G401 (cell line): ENCODE measurements at places on chromosomes 7 and 10. TPM values are rescaled to one million over a fixed set of nuclear protein-coding genes. Genes with fewer than 3 reads are reported as not detected.
A peak's percentile ranks its signal among the peaks of the same experiment; 100 is the strongest.

DNA sequence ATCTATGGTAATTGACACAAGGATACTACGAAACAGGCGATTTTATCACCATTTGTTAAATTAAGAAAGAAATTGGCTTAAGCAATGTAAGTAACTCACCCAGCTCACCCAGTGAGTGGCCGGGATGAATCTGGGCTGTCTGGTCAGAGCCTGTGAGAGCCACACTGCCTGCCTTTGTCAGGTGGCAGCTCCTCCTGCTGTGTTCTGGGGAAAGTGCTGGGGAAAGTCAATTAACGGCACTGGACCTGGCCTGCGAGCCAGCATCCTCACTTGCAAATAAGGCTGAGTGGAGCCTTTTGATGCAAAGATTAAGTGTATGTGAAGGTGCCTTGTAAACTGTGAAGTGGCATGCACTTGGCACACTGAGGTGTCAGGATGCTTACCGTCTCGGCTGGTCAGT is 13.4 kb upstream of the CXCL12 start:
- no peak for DNase-seq

GRCh38 chr7:1864161-1864940 is 194.3 kb downstream of the ELFN1 start:
- peak; percentile 17 for DNase-seq

DNA sequence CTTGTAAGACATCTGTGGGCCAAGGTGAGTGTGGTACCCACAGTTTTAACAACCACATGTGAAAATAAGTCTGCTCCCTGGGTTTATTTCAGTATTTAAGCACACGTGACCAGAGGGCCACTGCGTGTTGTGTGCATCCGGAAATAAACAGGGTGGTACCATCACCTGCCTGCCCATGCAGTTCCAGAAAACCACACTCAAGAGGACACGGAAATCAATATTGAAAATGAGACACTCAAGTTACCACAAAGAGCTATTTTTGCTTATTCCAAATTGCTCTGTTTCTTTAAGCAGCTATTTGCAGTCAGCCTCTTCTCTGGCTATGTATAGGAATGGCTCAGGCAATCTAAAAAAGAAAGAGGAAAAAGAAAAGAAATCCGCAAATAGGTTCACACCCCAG is 71.8 kb upstream of the LOXL4 start:
- DNase-seq, result no peak

DNA sequence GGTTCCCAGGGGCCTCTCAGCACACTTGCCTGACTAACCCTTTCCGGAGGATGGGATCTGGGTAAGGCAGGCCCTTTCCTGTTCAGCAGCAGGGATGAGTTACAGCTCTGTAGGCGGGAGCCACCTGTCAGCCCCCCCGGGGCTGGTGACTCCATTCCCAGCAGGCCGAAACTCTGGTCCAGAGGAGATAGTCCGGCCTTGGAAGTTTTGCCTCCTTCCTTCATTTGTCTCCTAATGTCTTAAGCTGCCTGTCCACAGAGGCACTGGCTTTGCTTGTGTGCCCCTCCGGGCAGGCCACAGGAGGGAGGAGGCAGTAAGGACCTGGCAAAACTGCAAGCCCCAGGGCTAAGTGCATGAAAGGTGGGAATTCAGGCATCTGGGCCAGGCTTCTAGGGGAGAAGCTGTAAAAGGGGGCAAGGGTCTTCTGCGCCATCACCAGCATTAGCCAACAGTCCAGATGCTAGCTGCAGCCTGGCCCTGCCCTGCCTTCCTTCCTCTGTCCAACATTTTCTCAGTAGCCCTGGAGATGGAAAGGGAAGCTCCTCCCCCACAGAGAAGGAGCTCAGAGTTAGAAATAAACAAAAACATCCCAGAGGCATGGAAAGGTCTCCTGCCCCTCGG is 1.2 kb downstream of the ADIRF start:
- peak; percentile 17 for DNase-seq

GRCh38 chr10:132307823-132308586 is at the start of gene STK32C:
Gene STK32C, minus strand, starts transcription at chr10:132307950. Its CDS starts 117 bp downstream, at chr10:132307833.
- peak; percentile 93 for DNase-seq

DNA sequence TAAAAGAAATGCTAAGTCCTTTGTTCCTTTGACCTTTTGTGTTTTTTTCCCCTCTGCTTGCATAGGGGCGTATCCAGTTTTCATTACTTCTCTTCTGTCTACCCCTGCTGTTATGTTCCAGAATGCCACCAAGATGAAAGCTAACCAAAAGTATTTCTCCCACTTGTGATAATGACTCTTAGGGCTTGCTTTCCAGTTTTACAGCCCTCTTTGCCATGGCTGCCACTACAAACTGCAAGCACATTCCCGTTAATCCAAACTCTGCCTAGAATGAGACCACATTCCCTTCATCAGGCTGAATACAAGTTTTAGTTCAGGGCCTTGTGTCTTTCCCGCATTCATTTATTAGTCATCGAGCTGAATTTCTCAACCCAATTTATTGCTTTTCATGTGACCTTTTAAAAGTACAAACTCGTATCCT is 23.6 kb upstream of the CD36 start:
- no peak for DNase-seq

GRCh38 chr7:137934941-137935883 is 66.7 kb downstream of the CREB3L2 start:
- no peak for DNase-seq

DNA sequence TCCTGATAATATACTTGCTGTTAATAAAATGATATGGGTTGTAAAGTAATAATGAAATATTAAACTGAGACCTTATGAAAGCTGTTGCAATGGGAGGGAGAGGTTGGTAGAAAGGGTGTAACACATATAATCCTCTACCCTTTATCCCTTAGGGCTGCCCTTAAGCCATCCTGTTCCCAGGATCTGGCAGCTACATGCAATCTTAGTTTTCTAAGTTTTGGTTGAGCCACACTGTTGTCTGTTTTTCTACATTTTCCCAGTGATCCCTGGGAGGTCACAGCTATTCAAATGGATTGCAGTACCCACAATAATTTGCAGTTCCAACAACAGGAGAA is 6.3 kb downstream of the COA1 start:
- no peak for DNase-seq

DNA sequence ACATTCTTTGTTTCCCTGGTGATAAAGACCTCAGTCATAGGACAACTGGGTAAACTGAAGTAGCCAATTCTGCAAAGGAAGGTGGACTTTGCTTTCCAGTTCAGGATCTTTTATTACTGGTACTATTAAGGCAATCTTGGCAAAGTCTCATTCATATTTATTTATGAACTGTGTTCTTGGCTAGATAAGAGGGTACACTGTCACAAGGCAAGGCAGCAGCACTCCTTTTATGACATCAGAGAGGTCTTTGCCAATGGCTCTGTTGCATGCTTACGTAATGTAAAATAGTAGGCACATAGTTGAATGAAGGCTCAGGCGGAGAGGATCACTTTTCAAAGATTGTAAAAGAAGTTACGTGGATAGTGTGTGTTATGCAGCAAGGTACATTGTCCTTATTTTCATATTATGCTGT is 63.7 kb upstream of the PDK4 start:
- DNase-seq, result no peak

- peak; percentile 47 for DNase-seq
These were observed 11.6 kb upstream of the FFAR4 start for GRCh38 chr10:93554760-93555432.

The PILRA gene
- 1.6 TPM in 1 of 2 replicates, not detected in the other for total RNA-seq

The FAM25C gene
- total RNA-seq, result not detected in 2 replicates

The GIMAP1 gene
- not detected in 2 replicates for total RNA-seq

The CRTAC1 gene
- 0.10 TPM in 1 of 2 replicates, not detected in the other for total RNA-seq

The C10orf67 gene
- total RNA-seq, result not detected in 2 replicates

The LRRC61 gene
- 3.3 TPM in 1 of 2 replicates, not detected in the other for total RNA-seq
